Fibroblast of mammary gland (primary cell): ENCODE measurements at places on chromosomes 16 and 17.

- no peak for DNase-seq
Measured at GRCh38 chr16:8641671-8642070, 20.2 kb downstream of the METTL22 start.

DNA sequence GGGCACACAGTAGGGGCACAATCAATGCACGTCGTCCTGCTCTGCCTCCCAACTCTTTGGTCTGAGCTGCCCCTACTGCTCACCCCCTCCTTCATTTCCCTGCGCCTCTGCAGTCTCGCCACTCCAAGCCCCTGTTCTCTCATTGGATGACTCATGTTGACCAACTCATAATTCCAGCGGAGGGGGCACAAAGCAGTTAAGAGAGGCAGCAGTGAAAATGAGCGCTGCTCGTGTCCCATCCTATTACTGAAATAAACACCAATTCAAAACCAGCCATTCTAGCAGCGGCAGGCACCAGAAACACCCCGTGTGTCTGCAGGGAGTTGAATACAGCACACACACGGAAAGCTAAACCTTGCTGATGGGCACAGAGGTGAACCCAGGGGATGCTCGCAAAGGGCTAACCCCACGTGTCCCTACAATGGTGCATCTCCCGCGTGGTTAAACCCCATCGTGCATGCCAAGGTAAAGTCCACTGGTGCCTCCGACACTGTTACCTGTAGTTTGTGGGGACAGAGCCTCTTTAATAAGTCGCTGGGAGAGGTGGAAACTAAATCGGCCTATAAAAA, 310.4 kb downstream of the XYLT1 start:
- DNase-seq = no peak

GRCh38 chr17:81907219-81908145, 3.7 kb downstream of the PCYT2 start:
- no peak for DNase-seq

DNA sequence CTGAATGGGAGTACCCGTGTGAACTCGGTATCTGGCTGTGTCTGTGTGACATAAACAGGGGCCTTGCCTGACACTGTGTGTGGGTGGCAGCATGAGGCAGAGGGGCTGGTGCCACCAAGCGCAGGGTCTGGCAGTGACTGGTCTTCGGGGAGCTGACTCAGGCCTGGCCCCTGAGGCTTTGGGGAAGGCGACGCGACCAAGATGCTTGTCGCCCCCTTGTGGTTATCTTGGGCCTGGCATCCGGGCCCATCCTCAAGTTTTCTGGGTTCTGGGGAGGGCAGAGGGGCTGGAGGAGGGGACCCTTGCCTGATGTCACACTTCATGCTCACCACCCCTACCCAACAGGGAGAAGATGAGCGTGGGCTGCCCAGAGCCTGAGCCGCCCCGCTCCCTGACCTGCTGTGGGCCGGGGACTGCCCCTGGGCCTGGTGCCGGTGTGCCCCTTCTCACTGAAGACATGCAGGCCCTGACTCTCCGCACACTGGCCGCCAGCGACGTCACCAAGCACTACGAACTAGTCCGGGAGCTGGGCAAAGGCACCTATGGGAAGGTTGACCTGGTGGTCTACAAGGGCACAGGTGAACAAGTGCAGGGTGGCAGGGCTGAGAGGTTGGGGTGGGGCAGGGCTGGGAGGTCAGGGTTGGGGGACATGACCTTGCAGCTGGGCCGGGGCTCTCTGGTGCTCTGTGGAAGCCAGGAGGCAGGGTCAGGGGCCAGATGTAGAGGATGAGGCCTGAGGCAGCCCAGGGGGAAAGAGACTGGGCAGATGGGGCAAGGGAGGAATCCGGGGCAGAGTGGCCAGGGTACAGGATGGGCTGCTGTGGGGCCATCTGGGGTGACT, 24.9 kb downstream of the SBK1 start:
- peak; percentile 35 for DNase-seq

- DNase-seq = no peak
Measured at GRCh38 chr17:73140566-73140965, 24.2 kb upstream of the SSTR2 start.

GRCh38 chr17:75941442-75941819, 589 bp upstream of the FBF1 start:
- DNase-seq = no peak

GRCh38 chr16:50303041-50303604, 36.8 kb downstream of the ADCY7 start:
- DNase-seq = no peak
